Caudate nucleus (tissue), 63 donors: ENCODE measurements at places on chromosomes 5 and 9.

DNA sequence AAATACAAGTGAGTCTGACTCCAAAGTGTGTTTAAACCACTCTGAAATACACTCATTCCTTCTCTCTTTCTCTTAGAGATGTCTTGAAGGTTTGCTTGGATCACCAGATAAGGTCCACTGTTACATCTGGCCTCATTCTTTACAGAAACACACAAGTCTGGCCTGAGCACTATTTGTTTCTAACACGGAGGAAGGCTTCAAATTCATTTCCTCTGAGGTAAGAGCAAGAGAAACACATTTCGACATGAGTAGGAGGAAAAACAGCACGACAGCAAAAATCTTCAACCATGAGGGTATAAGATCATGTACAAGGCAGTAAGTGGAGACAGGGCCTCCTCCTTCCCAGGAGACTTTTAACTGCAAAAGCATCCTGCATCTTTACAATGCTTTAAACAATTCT lies 8.0 kb downstream of the SIL1 start:
- DNase-seq = no peak

GRCh38 chr5:54944364-54944763 lies 41.0 kb downstream of the ESM1 start:
- no peak for DNase-seq

DNA sequence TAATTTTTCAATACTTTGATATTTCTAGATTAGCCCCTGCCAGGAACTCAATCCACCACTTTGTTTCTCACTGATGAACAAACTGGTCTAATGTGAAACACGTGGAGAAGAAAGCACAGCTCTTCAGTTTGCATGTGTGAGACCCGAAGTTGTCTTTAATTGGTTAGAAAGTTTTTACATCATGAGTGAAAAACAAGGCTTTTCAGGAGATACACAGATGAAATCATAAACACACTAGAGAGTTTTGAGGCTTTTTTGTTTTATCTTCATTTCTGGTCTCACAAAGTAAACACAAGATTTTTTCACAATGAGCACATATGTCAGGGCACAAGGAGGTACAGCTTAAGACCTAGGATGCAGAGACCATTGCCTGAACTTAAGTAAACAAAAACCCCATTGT lies 84.5 kb upstream of the MOCS2 start:
- DNase-seq = no peak

DNA sequence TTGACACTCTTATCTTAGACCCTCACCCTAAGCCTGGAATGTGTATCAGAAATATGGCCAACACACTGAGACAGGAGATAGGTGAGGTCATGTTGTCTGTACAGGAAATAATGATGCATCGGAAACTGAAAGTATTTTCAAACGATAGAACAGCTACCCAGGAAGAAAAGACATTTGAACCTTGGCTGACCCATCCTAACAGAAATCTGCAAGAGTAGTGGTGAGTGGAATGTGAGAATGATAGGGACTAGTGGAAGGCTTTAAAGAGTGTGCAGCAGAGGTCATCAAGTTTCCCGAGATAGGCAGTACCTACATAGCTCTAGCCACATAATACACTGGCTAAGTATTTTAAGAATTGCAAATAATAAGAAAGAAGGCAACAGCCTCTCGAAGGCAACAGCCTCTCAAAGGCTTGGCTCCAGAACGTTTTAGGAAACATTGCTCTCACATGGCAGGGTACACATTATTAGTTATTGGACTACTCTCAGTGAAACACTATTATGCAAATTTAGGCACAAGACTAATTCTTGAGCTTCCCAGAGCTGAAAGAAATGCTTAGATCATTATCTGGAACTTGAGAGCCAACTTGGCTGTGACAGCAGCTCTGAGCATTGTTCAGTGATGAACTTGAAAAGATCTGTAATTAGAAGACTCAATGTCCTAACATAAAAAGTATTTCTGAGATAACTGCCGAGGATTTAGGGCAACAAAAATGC lies 133.1 kb upstream of the FBXL7 start:
- DNase-seq = no peak

- DNase-seq = no peak
These were observed 56.2 kb downstream of the NEK6 start for GRCh38 chr9:124313940-124314339.
